ENCODE measurements at places on chromosomes 6 and 20.

- no peak for DNase-seq
Measured at GRCh38 chr6:163429858-163430448, 15.4 kb downstream of the QKI start.

DNA sequence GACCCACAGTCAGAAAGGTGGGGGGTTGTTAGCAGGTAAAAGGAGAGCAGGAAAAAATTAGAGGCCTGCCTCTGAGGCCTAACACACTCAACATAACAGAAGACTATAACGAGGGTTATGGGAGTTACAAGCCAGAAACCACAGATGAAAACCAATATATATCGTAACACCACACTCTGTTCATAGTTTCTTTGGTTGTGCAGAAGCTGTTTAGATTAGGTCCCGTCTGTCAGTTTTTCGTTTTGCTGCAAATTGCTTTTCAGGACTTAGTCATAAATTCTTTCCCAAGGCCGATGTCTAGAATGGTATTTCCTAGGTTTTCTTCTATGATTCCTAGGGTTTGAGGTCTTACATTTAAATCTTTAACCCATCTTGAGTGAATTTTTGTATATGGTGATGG, 3.7 kb upstream of the MAP3K5 start:
- no peak for DNase-seq

DNA sequence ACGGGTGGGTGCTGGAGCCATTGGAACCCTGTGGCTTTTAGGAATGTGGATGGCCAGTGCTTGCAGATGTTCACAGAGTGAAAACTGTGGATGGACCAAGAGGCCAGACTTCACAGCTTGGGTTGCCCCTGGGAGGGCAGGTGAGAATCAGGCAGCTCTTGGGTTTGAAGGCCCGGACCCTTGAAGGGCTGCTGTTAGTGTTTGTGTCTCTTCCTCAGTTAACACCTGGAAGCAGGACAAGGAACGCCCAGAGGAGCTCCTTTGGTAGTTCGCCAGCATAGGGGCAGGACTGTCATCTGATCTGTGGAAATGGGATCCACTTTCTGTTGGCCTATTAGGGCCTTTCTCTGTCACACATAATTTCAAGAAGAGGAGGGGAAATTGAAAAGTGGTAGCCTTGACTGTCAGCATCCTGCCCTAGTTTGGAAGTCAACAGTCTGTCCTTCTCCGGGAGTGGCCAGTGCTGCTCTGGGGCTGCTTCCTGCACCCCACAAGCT, 43.6 kb downstream of the RIOK1 start:
- no peak for DNase-seq

- peak; percentile 85 for DNase-seq
Measured at GRCh38 chr20:59123011-59123677, 40.5 kb upstream of the ZNF831 start.

- DNase-seq: no peak
Measured at GRCh38 chr20:49798718-49799117, 13.9 kb upstream of the SLC9A8 start.

DNA sequence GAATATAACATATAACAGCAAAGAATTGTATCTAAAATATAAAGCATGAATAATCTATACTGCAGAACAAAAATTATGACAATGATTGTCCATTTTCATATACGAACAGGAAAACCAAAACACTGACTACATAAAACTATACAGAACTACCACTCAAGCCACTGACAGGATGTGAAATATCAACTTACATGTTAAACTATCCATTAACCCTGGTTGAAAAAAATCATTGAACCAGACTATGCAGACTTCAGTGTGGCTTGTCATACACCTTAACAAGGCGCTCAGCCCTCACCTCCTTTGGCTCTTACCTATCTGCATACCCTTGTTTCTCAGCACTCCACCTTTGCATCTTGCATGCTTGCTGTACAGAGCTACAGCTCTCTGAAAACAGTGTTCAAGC, 34.9 kb downstream of the ASCC3 start:
- DNase-seq: no peak

DNA sequence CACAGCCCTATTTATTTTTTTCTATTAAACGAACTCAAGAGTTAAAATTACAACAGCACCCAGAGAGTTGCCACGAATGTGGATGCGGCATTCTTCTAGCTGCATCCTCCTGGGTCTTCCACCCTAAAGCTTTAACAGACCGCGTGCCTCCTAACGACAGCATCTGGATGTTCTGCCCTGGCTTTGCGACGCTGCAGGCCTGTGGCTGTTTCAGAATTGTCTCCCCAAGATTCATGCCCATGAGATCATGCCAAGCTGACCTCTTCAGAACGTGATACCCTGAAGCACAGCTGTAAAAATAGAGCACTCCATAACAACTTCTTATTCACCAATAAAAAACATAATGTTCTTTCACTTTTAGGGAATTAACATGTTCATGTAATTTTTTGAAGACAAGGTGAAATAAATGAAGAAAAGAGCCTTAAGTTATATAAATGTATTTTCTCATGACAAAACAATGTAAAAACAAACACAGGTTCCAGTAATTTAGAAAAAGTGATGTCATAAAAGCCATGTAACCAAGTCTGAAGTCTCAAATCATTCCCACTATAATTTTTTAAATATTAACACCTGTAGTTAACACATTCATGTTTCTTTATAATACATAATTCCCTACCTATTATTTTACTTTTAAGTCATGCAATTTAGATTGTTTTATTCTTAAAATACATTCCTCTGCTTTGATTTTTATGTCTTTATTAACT, 26.5 kb downstream of the HIVEP2 start:
- DNase-seq: no peak

GRCh38 chr20:53202777-53203176, 230.6 kb downstream of the TSHZ2 start:
- DNase-seq: no peak

DNA sequence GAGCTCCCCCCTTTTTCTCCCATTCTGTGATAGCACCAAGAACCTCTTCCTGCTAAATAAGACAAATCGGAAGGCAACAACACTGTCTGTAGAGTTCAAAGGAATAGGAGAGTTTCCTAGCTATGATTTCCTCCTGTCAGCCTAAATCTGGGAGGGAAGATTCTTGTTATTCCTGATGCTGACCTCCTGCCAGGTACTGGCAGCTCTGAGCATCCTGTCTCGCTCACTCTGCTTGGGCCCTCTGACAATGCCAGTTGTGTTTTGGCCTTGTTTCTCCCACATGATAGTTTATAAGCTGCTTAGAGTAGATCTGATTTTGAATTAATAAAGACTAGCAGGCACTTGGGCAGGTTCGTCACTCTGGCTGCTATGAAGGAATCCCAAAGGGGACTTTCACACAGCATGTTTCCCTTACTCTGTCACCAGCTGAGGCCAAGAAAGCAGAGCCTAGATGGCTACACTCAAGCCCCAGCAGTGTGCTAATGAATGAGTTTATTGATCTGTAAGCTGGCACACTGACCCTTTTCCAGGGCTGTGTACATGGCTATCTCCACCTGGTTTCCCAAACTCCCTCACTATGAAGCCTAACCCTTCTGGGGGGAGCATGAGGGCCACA, 52.3 kb downstream of the UQCC1 start:
- no peak for DNase-seq

- no peak for DNase-seq
Measured at GRCh38 chr6:95094751-95095663, 482.3 kb upstream of the MANEA start.

DNA sequence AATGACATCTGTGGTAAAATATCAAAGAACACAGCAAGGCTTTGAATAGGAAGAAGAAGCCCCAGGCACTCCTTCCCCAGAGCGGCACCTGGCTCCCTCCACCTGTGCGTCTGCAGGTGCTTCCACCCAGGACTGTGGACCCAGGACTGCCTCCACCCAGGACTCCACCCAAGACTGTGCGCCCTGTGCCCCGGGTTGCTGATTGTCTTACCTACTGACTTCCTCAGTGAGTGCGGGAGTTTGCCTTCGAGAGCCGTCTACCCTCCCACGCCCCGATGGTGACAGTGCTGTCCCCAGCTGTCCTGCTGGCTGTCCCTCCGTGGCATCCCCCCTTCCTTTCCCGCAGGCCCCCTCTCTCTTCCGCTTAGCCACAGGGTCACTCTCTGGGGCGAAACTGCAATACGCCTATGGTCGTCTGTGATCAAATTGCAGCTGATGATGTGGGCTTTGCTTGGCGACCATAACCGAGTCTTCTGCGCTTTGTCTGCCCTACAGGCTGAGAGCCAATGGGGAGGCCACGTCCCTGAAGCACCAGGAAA, 52.1 kb downstream of the IRF4 start:
- DNase-seq: no peak
